ENCODE measurements at places on chromosomes 4 and X.

- DNase-seq, result no peak
These were observed 137.6 kb upstream of the TBL1X start for GRCh38 chrX:9327086-9327746.

GRCh38 chrX:66815227-66815626 is 176.3 kb upstream of the EDA2R start:
- DNase-seq, result no peak

GRCh38 chr4:137015426-137016409 is 516.6 kb downstream of the PCDH18 start:
- DNase-seq, result no peak

GRCh38 chr4:61336916-61337315 is 136.8 kb downstream of the ADGRL3 start:
- no peak for DNase-seq

- peak; percentile 50 for DNase-seq
These were observed 12.6 kb downstream of the RUFY3 start for GRCh38 chr4:70734168-70734954.

DNA sequence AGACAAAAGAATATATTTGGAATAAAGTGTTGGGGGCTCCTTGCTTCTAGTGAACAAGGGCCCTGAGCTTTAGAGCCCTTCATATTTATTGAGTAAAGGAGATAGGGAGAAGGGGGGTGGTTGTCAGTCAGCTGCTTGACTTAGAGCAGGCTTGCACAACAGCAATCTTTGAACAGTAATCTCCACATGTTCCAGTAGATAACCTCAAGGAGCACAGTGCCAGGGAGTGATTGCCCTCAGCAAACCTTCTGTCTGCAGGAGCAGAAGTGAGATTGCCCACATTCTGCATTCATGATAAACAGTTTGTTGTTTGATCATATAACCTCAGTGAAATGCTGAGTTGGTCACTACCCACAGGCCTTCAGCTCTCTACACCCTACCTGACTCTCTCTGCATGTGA is 205.8 kb upstream of the CXCL13 start:
- no peak for DNase-seq

- no peak for DNase-seq
These were observed 133.3 kb downstream of the GATB start for GRCh38 chr4:151627491-151627890.

GRCh38 chrX:39158801-39159657 is 357.8 kb downstream of the MID1IP1 start:
- peak; percentile 33 for DNase-seq

- DNase-seq, result no peak
These were observed 232.2 kb upstream of the GRID2 start for GRCh38 chr4:92071587-92071986.

DNA sequence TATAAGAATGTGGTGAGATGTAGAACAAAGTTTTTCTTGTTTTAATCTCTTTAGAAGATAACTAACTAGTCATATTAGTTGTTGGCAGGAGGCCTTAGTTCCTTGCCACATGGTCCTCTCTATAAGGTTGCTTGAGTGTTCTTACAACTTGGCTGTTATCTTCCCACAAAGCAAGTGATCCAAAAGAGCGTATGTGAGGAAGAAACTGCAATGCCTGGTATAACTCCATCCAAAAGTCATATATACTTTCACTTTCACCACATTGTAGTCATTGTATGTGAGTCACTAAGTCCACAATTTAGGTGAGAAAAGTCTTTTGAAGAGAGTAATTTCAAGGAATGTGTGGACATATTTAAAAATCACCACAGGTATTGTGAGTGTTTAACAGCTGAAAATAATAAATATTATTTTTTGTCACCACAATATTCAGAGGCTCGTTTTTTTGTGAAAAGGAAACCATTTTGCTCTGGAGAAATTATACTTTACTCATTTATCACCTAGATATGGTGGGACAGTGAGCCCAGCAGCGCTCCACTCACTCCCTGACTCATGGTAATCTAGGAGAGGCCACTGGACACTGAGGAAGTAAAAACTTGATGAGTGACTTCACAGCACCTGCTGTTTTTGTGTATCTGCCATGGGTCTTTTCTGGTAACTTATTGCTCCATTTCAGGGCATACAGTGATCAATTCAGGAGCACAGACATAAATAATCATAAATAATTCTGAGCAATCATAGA is 369.4 kb upstream of the NDST3 start:
- DNase-seq, result no peak

DNA sequence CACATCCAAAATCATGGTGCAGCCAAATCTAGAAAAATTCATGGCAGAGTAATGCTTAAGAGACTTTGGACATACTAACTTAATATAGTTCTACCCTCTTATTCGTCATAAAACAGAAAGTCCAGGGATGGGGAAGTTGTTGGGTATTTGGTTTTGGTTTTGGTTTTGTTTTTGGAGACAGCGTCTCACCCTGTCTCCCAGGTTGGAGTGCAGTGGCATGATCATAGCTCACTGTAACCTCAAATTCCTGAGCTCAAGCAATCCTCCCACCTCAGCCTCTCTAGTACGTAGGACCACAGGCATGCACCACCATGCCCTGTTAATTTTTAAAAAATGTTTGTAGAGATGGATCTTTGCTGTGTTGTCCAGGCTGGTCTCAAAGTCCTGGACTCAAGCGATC is 271.8 kb upstream of the TENM3 start:
- DNase-seq, result no peak

- no peak for DNase-seq
These were observed 27.9 kb upstream of the BBS7 start for GRCh38 chr4:121898150-121898549.

GRCh38 chr4:156865451-156865850 is 106.1 kb downstream of the PDGFC start:
- DNase-seq, result no peak

GRCh38 chr4:33422656-33423055 is 2702.5 kb downstream of the PCDH7 start:
- no peak for DNase-seq

DNA sequence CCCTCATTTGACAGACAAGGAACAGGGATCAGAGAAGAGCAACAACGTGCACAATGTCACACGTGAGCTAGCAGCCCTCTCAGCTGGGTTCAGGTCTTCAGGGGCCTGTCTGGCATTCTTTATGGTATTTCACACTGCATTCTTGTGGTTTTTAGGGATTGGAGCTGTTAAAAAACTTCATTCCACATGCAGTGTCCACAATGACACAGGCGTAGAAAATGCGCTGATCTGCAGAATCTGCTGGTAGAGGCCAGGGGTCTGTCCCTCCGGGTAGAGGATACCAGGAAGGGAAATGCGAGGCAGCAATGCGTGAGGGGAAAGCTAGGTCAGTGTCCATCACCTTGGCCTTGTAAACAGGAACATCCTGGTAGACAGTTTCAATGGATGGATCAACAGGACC is 36.6 kb downstream of the MAP7D3 start:
- peak; percentile 55 for DNase-seq

DNA sequence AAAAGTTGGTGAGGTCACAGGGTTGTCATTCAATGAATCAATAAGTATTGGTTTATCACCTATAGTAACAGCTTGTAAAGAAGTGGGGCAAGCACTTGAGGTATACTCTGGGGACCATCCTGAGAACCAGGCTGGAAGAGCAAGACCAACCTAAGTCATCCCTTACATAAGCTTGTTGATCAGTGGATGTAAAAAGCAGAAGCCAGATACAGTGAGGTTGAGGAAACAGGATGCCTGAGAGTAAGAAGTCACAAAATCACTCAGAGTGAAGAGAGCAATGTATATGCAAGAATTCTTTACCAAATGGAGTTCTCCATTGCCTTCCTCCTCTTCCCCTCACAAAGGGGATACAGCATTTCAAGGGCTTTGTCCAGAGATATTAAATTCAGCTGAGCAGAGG is 76.3 kb upstream of the PACRGL start:
- no peak for DNase-seq

- no peak for DNase-seq
These were observed 706.9 kb downstream of the GLUD2 start for GRCh38 chrX:121754301-121754700.

- DNase-seq, result no peak
These were observed 98.5 kb downstream of the JADE1 start for GRCh38 chr4:128907981-128908380.

DNA sequence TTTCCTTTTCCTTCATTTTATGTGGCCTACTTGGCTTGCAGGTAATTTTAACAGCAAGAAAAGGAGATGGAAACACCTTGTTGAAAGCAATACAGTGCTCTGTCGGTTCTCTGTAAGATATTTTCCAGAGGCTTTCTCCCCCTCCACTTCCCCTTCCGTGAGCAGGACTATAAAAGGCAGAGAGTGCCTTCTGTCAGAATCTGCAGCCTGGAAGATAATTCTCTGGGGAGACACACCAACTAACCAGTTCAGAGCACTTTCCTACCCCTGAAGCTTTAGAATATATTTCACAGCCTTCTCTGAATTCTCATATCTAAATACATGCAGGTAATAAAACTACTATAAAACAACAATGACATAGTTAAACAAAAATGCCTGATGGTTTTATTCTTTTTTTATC is 141.1 kb downstream of the IDS start:
- no peak for DNase-seq

DNA sequence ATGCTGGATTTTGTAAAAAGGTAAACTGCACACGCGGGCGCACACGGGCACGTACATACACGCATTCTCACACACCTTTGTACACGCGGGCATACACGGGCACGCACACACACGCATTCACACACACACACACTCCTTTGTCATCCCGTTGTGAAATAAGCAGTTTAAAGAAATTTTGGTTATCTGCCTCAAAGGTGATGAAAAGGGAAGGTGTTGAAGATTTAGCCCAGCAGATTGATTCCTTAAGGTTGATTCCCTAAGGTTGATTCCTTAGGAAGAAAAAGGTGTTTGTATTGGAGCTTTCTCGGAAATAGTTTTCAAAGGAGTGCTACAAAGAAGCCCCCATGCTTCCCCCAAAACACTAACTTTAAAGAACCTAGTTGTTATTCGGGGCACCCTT is 693 bp downstream of the ATP10D start:
- DNase-seq, result no peak

GRCh38 chrX:16418650-16419049 is 231.3 kb upstream of the S100G start:
- DNase-seq, result no peak

DNA sequence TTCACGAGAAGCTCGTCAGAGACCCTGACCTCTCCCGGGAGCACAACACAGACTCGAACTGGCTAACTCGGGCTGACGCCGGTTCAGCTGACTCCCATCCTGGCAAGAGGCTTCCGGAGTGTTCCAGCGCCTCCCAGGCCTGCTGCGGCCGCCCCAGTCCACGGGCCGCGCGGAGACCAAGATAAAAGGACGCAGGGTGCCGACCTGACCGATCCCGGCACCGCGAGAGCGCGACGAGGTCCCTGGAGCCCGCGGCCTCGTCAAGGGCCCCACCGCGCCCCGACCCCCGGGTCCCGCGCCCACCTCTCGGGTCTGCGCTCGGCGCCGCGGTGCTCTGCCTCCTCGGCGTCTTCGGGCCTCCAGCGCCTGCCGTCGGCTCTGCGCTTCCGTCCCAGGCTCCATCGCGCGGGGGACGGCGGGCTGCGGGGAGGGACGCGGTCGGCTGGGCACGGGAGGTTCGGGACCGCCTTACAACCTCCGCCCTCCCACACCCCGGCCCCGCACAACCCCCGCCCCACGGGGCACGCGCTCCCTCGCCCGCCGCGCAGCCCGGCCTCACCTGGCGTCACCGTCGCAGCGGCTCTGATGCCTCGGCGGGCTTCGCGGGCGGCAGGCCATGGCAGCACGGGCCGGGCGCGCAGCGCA is 426 bp downstream of the SLBP start:
- DNase-seq, result peak; percentile 76

- no peak for DNase-seq
These were observed 126.6 kb downstream of the SLC39A8 start for GRCh38 chr4:102218656-102219055.

GRCh38 chr4:188023682-188024081 is 28.1 kb downstream of the ZFP42 start:
- no peak for DNase-seq

Measured in hepatic stellate cell (primary cell).